Stimulated activated CD8-positive, alpha-beta memory T cell treated with anti-CD3 and anti-CD28 coated beads, Interleukin-4, amount 100 ng/mL, for 1 hour (primary cell): ENCODE measurements at places on chromosomes 5 and 9.

- no peak for DNase-seq
These were observed 51.2 kb upstream of the ZSWIM6 start for GRCh38 chr5:61280761-61281427.

GRCh38 chr9:79800578-79800977, 228.8 kb downstream of the TLE4 start:
- no peak for DNase-seq

- DNase-seq = no peak
These were observed 441.2 kb upstream of the ZNF462 start for GRCh38 chr9:106421772-106422171.

GRCh38 chr5:135304352-135305221, 94.4 kb downstream of the MACROH2A1 start:
- DNase-seq = no peak

DNA sequence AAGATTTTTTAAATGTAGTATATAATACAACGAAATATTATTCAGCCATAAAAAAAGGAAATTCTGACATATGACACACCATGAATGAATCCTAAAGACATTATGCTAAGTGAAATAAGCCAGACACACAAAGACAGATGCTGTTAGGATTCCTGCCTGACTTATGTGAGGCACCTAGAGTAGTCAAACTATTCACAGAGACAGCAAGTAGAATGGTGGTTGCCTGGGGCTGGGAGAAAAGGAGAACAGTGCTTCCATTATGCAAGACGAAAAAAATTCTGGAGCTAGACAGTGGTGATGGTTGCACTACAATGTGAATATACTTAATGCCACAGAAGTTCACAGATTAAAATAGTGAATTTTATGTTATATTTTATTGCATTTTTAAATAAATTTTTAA, 66.8 kb downstream of the SPOCK1 start:
- no peak for DNase-seq

- DNase-seq = no peak
These were observed 456.0 kb downstream of the RAB3C start for GRCh38 chr5:59038798-59039295.

DNA sequence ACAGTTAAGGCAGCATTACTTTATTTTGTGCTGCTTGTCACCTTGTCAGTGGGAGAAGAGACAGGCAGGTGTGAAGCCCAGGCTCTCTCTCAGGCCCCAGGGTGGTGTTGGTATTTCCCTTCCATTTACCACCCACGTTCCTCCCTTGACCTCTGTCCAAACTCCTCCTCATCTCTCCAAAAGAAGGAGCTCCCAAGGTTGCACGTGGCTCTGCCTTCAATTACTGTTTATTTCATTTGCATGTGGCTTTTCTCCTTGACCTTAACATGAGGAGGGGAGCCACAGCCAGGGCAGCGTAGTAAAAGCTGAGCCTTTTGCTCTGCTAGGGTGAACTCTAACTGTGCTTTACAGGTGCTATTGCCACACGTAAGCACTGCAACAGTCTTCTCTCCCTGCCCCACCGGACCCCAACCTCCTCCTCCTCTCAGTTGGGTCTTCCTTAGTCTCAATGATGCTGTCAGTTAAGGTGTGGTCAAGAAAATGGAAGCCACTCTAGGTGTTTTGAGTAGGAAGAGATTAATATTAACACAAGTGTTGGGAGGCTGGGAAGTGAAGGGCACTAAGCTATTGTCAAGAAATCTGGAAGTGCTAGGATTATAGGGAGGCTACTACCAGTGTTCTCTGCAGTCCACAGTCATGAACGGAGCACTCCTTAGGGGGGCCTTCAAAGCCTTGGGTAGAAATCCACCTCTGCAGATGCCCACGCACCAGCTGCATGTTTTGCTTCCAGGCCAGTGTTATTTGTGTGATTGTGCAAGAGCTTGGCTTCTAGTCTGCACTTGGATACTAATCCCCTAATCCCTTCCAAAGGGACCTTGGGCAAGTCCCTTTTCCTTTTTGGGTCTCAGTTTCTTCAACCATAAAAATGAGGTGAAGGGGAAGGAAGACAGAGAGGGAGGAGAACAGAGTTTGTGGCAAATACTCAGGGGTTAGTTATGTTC, 3.9 kb upstream of the ALDH1B1 start:
- DNase-seq = no peak

DNA sequence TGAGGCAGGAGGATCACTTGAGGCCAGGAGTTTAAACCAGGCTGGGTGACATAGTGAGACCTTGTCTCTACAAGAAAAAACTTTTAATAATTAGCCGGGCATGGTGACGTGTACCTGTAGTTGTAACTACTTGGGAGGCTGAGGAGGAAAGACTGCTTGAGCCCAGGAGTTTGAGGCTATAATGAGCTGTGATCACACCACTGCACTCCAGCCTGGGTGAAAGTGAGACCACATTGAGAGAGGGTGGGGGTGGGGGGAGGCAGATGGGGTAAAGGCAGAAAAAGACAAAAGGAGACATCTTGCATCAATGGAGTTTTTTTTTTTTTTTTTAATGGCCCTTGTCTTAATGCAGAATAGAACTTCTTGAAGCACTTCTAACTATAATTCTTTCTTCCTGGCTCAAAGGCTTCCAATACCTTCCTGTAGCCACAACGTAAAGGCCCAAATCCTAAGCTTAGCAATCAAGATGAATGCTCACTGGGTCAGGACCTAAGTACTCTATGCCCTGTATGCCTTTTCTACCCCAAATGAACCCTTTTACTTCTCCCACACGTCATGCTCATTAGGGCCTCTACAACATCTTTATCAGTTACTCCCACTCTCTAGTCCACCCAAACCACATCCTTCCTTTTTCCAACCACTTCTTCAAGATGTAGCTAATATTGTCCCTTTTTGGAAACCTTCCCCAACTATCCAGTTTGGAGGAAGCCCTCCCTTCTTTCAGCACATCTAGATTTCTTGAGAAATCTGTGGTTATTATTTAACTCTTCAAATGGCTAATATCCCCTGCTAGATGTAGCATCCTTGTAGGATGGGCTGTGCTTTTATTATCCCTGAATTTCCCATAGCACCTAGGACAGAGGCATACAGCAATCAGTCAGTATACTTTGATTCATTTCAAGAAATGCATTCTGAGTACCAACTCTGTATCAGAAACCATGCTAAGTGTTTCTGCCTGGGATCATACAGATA, 40.8 kb downstream of the CSF2 start:
- no peak for DNase-seq

DNA sequence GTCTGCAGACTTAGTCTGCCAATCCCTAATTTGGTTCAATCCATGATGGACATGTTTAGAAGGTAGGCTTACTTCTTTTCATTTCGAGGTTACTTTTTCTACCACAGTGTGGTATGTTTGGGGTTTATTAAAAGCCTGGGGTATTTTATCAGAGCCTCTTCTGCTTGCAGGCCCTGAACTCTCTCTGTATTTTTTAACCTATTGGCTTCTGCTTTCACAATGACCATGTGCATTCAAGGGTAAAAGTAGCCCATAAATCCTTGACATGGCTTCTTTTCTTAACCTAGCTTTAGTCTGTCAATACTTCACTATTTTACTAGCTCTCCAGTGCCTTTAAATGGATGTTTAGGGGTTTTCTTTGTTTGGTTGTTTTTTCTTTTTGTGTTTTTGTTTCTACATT, 286.6 kb downstream of the FER start:
- DNase-seq = no peak

DNA sequence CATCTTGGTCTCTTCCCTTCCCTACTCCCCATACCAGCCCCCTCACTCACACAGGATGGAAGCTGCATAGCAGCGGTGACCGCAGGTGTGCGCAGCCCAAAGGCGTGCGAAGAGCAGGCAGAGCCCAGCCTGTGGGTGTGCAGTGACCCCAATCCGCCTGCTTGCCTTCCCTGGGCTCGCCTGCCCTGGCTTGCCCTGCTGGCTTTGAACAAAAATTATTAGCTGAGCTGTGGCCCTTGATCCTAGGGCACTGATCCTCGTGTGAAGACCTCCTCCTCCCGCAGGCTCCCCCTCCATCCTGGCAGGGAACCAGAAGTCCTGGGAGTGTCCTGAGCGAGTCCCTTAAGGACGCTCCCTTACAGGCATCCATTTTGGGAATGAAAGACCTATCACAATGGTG, 31.9 kb downstream of the MORN5 start:
- DNase-seq = no peak

DNA sequence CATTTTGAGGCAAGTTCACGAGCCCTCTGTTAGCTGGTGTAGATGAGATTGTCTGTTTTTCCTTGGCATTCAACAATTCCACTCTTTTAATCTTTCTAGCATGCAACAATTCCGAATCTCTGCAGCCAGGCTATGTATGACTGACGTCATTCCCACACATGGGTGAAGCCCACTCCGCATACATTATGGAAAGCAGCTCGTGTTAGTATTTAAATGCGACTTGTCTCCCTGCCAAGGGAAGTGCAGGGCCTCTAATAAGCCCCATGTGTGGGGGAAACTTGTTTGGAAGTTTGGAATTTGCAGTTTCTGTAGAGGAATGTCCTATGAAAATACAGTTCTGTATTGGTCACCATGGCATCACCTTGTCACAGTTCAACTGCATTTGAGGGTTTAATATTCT, 146.0 kb upstream of the FBXL7 start:
- DNase-seq = no peak

GRCh38 chr9:115000217-115000639, 69.8 kb upstream of the TNFSF8 start:
- DNase-seq = no peak

DNA sequence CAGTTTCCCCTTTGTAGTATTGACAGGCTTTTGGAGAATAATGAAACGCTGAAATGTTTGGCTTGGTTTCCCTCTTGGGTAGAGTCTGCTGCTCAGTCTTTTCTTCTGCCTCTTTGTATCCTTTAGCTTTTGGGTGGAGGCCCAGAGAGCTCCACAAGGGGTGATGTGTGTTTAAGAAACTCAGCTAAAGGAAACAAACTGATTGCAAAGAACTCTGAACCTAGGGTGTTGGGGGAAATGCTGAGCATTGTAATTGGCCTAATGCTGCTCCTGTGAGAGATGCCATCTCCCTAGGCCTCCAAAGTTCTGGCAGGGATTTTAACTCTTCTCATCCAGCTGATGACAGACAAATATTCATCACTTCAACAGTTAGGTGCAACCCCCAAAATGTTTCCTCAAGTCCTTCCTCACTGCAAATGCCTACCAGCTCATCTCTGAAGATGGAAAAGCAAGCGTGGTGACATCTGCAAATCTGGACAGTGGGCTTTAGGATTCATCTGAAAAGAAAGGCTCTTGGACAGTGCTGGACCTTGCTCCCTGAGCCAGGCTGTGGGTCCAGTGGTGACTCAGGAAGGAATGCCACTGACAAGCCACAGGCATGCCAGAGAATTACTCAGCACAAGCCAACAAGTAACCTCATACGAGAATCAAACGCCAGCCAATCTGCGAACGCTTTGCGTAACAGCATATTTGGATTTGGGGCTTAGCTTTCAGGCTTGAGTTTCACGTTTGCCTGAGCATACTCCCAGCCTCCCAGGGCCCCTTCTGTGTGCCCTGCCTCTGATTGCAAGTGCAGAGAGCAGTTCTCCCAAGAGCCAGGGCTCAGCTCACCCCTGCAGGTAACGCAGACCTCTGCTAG, 30.5 kb upstream of the ZSWIM6 start:
- no peak for DNase-seq

DNA sequence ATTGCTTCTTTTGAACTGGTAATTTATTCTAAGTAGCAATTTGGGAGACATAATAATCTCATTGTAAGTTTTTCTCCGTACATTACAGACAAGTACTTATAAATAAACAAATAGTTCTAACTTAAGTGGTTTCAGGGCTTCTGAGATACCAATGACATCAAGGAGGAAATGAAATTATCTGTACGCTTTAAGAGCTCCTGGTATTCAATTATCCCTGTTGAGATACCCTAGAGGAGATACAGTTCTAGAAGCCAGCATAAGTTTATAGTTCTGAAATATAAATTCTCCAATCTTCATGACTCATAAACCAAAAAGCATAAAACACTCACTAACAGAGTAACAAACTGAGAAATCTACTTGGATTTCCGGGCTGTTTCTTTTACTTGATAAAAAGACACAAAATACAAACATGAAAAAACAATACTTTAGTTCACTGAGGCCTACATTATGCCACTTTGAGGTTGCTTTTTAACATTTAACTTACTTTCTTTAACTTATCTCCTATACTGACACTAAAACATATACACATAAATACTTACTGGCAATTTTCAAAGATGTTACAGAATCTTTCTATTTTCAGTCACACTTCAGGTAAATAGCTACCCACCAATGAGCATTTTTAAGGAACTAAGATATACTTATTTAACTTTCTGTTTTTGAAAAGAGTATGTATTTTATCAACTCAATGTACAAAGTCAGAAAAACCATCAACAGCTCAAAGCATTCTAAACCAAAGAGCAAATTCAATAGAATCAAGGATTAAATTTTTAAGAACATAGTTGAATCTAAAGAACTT, 7.5 kb downstream of the DCTN4 start:
- no peak for DNase-seq

DNA sequence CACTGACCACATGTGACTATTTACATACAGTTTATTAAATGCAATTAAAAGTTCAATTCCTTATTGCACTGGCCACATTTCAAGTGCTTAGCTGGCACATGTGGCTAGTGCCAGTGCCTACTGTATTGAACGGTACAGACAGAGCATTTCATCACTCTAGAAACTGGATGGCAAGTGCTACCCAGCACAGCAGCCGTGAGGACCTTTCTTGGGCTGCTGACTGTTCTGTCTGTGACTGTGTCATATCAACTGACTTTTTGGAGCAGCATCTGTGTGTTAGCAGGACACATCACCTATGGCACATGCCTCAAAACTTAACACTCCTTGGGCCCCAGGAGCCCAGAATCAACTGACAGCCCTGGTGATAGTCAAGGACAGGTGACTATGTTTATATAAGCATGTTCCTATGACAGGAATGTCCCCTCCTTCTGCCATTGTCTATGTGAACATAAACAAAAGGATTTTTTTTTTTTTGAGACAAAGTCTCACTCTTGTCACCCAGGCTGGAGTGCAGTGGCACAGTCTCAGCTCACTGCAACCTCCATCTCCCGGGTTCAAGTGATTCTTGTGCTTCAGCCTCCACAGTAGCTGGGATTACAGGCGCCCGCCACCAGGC, 8.9 kb downstream of the IRF1 start:
- DNase-seq = no peak

DNA sequence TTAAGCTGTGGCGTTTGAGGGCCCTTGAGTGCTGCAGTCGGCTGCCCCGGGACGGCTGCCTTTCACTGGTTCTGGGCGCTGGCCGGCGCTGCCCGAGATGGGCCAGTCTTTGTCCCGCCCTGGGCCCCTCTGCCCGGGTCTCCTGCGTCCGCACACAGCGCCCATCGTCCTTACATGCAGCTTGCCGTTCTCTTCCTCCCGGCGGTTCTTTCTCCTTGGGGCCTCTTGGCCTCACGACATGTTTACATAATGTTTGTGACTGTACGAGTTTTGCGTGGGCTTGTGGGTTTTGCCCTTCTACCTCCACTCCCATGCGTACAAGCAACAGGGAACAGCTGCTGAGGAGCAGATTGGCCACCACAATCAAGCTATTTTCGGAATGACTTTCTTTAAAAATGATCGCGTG, 618 bp downstream of the TNPO1 start:
- DNase-seq = no peak

GRCh38 chr9:78112004-78112403, 80.4 kb upstream of the GNAQ start:
- DNase-seq = no peak

- DNase-seq = no peak
These were observed 63.5 kb downstream of the DUSP1 start for GRCh38 chr5:172707285-172708182.
